ENCODE measurements at places on chromosomes 12 and 14.

DNA sequence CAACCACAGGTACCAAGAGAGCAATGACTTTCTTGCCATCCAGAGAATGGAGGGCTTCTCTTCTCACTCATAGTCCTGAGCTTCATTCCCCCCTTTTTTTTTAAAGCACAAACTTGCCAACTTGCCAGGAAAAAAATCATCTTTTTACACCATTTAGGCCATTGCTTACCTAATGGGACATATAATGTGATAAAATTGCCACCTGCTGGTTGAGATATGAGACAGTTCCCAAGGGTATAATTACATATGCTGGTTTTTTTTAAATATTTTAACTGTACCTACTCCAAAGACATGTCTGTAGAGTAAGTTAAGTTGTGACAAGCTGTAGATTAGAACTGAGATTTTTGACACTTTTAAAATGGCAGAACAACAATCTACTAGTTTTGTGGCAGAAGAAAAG, 519.1 kb upstream of the SEL1L start:
- DNase-seq: no peak

DNA sequence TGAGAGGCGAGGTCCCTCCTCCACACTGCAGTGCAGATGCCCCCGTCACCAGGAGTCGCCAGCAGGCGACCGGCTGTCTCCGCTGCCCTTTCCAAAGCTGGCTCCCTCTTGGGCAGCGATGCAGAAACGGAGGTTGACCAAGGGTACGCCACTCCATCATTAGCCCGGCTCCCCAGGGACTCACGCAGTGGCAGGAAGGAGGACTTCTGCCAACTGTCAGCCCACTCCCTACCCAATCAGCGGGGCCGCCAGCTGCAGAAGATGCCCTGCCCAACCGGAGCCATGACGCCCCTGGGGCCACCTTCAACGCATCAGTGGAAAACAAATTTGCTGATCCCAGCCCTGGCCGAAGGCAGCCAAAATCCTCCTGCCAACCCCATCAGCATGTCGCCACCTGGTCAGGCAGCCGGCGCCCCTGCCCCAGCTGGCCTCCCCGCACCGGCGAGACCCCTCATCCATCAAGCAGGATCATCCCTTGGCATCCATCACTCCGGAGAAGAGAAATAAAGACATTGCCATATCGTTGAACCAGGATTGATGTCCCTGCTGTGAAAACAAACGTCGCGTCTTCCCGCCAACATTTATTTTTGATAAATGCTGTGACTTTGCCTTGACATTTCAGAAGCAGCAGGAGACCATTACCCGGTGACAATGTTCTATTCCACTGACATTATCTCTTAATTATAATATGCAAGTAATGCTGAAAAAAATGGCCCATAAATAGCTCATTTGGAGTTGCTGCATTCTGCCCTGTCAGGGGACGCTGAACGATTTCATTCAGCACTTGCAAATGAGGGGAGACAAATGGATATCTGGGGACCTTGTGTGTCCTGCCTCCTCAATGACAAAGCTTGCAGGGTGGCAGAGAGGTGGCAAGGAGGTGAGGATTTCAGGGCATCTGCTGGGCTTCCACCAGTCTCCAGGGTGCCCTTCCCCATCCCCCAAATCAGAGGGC, 105.1 kb downstream of the SCARB1 start:
- no peak for DNase-seq

- no peak for DNase-seq
Observed at GRCh38 chr14:96016501-96017160, 22.5 kb upstream of the C14orf132 start.

GRCh38 chr14:100165376-100165775, 5.9 kb upstream of the DEGS2 start:
- no peak for DNase-seq

- no peak for DNase-seq
Observed at GRCh38 chr12:63387771-63388170, 236.8 kb upstream of the AVPR1A start.

DNA sequence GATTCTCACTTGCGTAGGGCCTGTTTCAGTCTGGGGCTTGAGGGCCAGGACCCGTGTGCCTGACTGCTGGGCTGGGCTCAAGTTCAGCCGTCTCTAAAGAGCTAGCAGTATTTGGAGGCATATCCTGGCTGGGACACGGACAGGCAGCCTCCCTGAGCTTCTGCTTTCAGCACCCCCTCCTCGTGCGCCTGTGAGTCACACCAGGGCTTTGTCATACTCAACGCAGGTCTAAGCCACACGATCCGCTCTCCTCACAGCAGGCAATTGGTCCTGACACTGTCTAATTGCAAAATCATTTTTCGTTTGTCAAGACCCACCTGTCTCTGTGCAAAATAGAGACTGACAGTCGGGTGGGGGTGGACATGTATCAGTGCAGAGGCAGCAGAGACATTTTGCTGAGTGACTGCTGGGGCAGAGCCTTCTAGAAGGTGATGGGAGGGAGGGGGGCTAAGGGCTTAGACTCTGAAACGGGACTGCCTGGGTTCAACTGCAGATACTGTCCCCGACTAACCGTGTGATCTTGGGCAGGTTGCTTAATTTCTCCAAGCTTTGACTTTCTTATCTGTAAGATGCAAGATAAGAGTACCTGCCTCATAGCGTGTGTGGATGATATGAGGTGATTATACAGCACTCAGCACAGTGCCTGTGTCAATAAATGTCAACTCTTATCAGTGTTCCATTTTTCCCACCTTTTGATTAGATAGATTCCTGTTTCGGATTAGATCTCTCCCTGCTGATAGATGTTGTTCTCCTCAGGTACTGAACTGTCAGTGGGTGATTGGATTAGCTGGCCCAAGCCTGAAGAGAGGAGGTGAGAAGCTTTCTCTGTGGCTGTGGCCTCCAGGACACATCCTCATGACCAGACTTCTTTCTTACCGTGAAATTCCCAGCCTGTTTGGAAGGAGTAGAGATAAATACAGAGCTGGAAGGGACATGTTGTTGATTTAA, 53.1 kb downstream of the KCNA1 start:
- DNase-seq: no peak

GRCh38 chr12:7101694-7102131, 7.3 kb downstream of the C1RL start:
- no peak for DNase-seq

GRCh38 chr14:84403585-84403984, 1126.4 kb upstream of the FLRT2 start:
- DNase-seq: no peak

DNA sequence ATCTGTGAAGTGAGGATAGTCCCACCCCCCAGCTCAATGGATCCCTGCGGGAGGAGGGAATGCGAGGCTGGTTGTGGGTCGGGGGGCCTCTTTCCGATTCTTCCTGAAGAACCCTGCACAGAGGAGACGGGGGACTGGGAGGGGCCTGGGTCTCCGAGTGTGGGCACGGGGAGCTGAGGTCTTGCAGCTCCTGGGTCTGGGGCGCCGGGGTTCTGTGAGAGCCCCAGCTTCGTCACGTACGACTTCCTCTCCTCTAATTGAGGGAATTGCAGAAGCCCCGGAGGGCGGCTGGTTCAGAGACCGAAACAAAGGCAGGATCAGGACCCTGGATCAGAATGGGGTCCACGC, 66.6 kb downstream of the DIO3 start:
- DNase-seq: no peak

DNA sequence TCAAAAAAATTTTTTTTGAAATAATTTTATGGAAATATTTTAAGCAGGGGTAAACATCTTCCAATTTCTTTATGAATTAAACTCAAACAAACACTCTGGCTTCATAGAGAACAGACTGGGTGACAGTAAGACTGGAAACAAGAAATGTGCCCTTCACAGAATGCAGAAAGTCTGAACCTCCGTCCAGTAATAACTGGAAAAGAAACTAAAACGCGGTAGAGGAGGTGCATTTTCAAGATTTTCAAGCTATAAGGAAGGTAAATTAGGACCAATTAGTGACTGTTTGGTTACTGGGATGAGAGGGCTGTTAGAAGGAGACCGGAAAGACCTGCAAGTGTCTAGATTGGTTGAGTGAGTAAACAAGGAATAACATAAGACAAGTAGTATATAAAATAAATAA, 245.7 kb downstream of the CEP128 start:
- DNase-seq: no peak

DNA sequence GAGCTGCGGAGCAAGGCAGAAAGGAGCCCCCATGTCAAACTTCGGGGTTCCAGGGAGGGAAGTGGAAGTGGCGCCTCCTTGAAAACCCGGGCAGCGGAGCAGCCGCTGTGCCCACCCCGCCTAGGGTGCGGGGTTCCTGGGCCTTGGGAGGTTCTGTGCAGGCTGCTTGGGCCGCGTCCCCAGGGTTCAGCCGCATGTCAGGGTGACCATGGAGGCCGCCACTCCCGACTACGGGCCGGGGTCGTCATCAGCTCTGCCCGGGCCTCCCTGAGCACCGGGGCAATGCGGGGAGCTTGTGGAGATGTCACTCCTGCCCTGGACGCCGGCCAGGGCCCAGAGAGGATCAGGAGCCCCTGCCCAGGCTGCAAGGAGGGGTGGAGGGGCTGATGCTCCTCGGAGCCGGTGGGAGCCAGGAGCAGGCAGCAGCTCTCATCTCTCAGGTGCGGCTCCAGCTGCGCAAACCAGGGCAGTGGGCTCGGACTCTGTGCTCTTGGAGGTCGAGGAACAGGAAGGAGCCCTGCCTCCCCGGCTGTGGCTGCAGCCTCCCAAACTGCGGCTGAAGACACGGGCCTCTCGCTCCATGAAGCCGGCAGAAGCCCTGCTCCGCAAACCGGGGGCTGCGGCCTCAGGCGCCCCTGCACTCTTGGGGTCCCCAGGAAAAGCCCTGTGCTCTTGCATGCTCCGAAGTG, 1286.5 kb downstream of the TMEM121 start:
- DNase-seq: no peak

Data from foreskin fibroblast (primary cell).